ENCODE measurements at places on chromosomes 11 and 22.

DNA sequence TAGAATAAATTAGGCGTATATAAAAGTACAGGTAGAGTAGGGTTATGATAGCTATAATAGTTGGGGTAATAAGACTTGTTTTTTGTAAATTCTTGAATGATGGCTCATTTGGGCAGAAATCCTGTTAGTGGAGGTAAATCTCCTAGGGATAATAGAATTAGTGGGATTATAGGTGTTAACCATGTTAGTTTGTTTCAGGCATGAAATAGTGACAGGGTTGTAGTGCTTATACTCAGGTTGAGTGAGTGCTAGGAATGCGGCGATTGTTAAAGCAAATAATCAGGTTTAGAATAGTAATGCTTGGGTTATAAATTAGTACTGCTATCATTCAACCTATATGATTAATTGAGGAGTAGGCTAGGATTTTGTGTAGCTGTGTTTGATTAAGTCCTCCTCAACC, 297.1 kb downstream of the DYNC2H1 start:
- DNase-seq: no peak

DNA sequence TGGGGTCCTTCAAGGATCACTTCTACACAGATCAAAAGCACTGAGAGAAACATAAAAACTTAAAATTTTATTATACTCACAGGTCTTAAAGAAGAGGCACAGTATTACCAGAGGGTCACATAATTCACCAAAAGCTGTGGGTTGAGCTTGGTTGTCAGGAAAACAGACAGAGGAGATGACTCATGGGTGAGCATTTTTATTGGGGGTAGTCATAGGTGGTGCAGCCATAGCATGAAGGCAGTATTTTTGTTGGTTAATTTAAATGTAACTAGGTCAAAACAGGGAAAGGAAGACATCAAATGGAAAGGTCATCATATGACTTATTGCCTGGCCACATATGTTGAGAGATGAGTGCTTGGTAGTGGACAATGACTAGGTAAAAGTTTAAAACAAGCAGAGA, 24.2 kb downstream of the OR5B17 start:
- DNase-seq: no peak

DNA sequence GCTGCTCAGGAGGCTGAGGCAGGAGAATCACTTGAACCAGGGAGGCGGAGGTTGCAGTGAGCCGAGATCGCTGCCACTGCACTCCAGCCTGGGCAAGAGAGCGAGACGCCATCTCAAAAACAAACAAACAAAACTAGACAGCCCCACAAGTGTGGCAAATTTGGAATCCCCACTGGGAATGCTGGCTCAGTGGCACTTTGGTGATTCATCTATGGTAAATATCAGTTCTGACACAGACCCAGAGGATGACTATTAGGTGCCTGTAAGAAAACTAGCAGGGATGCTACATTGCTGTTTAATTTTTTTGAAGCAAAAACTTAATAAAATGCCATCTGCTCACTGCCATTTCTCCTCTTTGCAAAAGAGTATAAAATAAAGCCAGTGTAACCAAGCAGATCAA, 107.9 kb downstream of the NAT10 start:
- DNase-seq: no peak

DNA sequence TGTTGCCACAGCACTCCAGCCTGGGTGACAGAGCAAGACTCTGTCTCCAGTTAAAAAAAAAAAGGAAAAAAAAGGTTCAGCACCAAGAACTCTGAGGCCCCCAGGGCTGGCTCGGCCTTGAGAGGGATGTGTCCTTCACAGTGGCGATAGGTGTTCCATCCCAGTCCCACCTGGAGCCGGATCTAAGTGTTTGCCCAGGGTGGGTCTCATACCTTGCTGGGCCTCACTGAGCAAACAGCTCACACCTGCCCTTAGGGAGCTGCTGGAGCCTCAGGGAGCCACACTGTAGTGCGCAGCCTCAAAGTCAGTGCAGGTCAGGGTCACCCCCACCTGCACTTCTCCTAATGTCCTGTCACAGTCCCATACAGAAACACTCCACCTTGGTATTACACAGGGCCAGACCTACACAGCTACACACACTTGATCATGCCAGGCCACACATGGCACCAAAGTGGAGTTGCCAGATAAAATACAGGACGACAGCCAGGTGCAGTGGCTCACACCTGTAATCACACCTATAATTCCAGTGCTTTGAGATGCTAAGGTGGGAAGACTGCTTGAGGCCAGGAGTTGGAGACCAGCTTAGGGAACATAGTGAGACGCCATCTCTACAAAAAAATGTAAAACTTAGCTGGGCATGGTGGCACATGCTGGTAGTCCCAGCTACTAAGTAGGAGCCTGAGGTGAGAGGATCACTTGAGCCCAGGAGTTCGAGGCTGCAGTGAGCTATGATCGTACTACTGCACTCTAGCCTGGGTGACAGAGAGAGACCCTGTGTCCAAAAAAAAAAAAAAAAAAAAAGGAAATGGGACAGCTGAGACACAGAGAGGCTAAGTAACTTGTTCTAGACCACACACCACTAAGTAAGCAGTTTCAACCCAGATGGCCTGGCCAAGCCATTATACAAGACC, 7.3 kb downstream of the STARD10 start:
- DNase-seq: no peak

Data from skin of body (tissue), 3 donors.